Breast epithelium (tissue), 4 donors: ENCODE measurements at places on chromosomes 16 and 17. TPM values are rescaled to one million over a fixed set of nuclear protein-coding genes. Genes with fewer than 3 reads are reported as not detected.

DNA sequence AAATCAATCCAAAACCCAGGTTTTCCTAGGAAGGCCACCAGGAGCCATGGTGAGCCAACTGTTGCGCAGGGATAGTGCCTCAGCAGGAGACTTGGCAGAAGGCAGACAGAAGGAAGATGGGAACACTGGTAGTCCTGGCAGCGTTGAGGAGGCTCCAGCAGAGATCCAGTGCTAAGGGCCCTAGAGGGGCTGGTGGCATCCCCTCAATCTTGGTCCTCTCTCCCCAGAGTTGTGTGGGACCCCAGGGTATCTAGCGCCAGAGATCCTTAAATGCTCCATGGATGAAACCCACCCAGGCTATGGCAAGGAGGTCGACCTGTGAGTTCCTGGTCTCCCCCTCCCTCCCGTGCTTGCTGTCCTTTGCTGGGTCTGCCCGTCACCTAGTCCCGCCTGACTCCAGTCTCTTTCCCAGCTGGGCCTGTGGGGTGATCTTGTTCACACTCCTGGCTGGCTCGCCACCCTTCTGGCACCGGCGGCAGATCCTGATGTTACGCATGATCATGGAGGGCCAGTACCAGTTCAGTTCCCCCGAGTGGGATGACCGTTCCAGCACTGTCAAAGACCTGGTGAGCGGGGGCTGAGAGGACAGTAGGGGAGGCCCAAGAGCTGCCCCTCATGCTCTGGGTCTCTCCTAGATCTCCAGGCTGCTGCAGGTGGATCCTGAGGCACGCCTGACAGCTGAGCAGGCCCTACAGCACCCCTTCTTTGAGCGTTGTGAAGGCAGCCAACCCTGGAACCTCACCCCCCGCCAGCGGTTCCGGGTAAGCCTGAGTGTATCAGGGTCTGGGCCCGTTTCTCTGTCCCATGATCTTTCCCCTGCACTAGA is 5.7 kb downstream of the CFAP119 start:
- H3K27ac ChIP-seq, result no peak overlapping the region
- no peak overlapping the region for H3K4me3 ChIP-seq
- DNase-seq, result no peak
- peaks cover 3% of the 10 kb centered on the region for H3K4me1 ChIP-seq

DNA sequence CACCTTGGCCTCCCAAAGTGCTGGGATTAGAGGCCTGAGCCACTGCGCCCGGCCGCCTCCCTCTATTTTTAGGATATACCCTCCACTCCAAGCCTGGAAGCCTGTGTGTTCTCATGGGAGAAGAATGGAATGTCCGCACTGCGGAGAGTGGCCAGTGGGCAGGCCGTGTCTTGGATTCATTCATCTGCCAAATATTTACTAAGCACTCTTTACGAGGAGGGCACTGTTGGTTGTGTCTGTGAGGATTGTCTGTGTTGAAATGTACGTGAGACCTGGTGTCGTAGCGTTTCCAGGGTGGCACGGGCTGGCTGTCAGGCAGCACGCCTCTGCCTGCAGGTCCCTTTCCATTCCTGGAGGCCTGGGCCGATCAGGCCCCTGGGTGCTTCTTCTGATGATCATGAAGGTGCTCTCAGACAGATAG is 19.2 kb downstream of the PGS1 start:
- peak; percentile 82 for DNase-seq
- no peak overlapping the region for H3K4me3 ChIP-seq
- H3K4me1 ChIP-seq, result peaks cover 15% of the 10 kb centered on the region
- H3K36me3 ChIP-seq, result peaks cover 6% of the 10 kb centered on the region
- peak overlapping the region; percentile 85 for H3K27ac ChIP-seq

Gene NDE1
- 34.7 TPM for total RNA-seq

Gene C1QTNF1
- total RNA-seq, result 54.0 TPM

- peak overlapping the region; percentile 95 for H3K27ac ChIP-seq
- H3K27me3 ChIP-seq, result no peaks in the 10 kb centered on the region
- DNase-seq, result no peak
- no peaks in the 10 kb centered on the region for H3K36me3 ChIP-seq
- peak overlapping the region; percentile 97 for H3K4me3 ChIP-seq
- peaks cover 27% of the 10 kb centered on the region for H3K4me1 ChIP-seq
Measured at GRCh38 chr17:28716740-28717577, 709 bp downstream of the RAB34 start.

GRCh38 chr17:29615492-29616299 is 7.0 kb downstream of the CORO6 start:
- H3K27ac ChIP-seq, result no peak overlapping the region
- H3K4me3 ChIP-seq, result peak overlapping the region; percentile 30
- no peaks in the 10 kb centered on the region for H3K36me3 ChIP-seq
- H3K4me1 ChIP-seq, result peaks cover 17% of the 10 kb centered on the region

- DNase-seq, result no peak
- no peaks in the 10 kb centered on the region for H3K4me1 ChIP-seq
- peaks cover 5% of the 10 kb centered on the region for H3K36me3 ChIP-seq
- H3K27ac ChIP-seq, result no peak overlapping the region
Measured at GRCh38 chr17:50354198-50354597, 8.3 kb downstream of the XYLT2 start.

DNA sequence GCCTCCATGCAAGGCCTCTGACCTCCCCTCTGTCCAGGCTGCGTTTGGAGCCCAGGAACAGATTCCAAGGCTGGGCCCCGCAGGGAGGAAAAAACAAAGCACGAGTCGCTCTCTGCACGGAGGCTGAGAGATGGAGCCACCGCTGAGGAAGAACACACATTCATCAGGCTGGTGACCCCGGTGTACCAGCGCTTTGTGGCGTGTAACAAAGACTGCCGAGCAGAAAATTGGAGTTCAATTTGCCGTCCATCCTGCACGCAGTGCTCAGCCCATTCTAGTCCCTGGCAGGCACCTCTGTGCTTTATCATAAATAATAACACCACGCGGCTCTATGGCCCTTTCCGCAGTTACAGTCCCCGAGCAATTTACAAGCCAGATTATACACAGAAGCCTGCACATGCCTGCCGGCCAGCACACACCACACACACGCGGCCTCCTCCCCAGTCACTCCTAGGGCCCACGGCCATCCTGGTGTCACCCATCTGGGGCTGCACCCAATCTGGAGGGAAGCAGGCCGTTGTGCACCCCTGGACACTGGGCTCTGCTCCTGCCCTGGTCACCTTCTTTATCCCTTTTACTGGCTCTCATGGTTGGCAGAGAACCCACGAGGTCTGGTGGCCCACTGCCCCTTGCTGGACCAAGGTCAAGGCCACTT is 124.4 kb downstream of the SDK2 start:
- DNase-seq, result no peak
- H3K4me1 ChIP-seq, result no peaks in the 10 kb centered on the region
- H3K36me3 ChIP-seq, result no peaks in the 10 kb centered on the region
- H3K27ac ChIP-seq, result no peak overlapping the region

Gene VAC14
- 26.7 TPM for total RNA-seq

- H3K27ac ChIP-seq, result no peak overlapping the region
- DNase-seq, result no peak
- no peaks in the 10 kb centered on the region for H3K4me1 ChIP-seq
- H3K36me3 ChIP-seq, result no peaks in the 10 kb centered on the region
- H3K4me3 ChIP-seq, result no peak overlapping the region
Measured at GRCh38 chr16:55297910-55298479, 26.0 kb upstream of the IRX6 start.

- no peak overlapping the region for H3K27ac ChIP-seq
- H3K36me3 ChIP-seq, result no peaks in the 10 kb centered on the region
- no peaks in the 10 kb centered on the region for H3K27me3 ChIP-seq
- H3K4me3 ChIP-seq, result no peak overlapping the region
- DNase-seq, result no peak
Measured at GRCh38 chr17:28484296-28484695, 10.9 kb downstream of the SLC13A2 start.

- no peak for DNase-seq
- H3K4me1 ChIP-seq, result no peaks in the 10 kb centered on the region
- no peaks in the 10 kb centered on the region for H3K36me3 ChIP-seq
- no peaks in the 10 kb centered on the region for H3K27me3 ChIP-seq
- H3K27ac ChIP-seq, result no peak overlapping the region
Measured at GRCh38 chr17:19578545-19578944, 44.9 kb downstream of the SLC47A1 start.

- H3K27me3 ChIP-seq, result no peaks in the 10 kb centered on the region
- no peak for DNase-seq
- H3K27ac ChIP-seq, result no peak overlapping the region
Measured at GRCh38 chr16:31225193-31225592, 8.3 kb upstream of the PYDC1 start.

Gene VTN
- 0.98 TPM for total RNA-seq
